ENCODE measurements at places on chromosomes 11 and 22. TPM values are rescaled to one million over a fixed set of nuclear protein-coding genes. Genes with fewer than 3 reads are reported as not detected.

DAGLA gene
- 3.6 TPM for total RNA-seq

SCGB1D2 gene
- total RNA-seq = not detected

RNF26 gene
- 13.8 TPM for total RNA-seq

SLC22A12 gene
- 4.6 TPM for total RNA-seq

HOATZ gene
- not detected for total RNA-seq

TSKU gene
- total RNA-seq = 19.0 TPM
